HS-27A (cell line): ENCODE measurements at places on chromosomes 12 and 14.

GRCh38 chr14:37844614-37845013 lies 249.2 kb downstream of the TTC6 start:
- DNase-seq = no peak

DNA sequence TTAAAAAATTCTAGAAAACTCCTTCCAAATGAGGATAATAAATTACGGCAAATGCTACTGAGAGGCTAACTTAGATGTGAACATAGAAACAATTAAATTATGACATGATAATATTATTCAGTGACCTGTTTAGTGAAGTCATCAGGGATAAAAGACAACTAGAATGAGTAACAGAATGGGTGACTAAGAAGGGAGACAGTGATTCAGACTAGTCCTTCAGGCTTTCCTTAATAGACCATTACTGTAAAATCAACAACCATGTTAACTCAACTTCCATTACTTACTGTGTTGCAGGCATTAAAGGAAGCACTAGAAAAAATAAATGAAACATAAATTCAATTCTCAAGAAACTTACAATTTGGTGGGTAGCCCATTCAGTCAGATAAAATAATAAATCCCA lies 543.9 kb upstream of the LRFN5 start:
- no peak for DNase-seq

GRCh38 chr12:121246893-121247557 lies 37.1 kb downstream of the P2RX4 start:
- no peak for DNase-seq

DNA sequence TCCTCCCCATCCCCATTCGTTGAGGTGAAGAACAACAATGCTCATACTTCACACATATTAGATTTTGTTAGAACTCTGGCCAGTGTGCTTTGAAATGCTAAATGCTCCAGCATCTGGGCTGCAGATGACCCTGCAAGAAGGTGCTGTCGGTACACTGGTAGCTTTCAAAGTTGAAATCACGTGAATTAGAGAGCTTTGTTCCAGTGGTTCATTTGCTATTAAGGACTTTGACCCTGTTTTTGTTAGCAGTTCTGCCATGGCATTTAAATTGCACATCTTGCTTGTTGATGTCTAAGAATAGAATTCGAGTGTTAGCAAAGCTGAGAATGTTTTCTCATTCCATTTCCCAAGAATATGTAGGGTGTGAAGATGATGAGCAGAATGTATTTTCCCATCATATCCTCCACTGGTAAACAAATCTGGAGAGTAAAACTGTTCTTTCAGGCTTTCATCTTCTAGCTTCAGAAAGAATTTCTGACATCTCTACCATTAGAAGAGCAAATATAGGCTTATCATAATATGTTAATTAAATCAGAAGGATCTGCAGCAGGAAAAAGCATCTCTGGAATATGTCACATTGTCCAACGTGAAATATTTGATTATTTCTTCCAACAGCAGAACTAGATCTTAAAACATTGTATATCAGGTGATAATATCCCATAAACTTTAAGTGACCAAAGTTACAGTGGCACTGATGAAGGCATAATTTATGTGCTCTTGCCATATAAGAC lies 98.8 kb upstream of the PDE3A start:
- no peak for DNase-seq

DNA sequence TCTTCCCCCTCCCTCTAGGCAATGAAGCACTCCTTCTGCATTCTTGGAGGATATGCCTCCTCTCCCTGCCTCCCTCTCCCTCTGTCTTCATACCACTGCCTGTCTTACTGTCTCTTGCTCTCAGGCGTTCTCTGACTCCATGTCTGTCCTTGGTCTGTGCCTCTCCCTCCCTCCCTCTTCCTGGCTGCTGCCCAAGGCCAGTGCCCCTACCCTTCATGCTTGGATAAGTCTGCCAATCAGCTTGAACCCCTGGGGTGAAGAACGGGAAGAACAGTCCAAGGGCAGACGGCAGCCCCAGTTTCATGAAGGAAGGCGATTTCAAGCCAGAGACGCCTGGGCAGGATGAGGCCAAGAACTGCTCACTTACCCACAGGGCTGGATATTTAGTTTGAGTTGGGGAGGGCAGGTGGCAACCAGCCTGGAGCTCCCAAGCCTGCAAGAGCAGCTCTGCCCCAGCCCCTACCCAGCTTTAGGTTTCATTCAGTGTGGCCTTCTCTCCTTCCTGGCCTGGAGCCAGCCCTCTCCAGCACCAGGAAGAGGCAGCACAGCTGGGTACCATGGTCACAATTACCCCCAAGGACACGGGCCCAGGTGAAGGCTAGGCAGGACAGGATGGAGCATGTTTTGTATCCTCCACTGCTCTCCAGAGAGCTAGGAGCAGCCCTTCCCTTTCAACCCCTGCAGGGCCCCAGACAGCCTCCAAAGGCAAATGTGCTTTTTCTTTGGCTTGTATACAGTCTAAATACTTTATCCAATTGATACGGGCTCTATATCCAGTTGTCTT lies 35.8 kb upstream of the LTBP2 start:
- no peak for DNase-seq

DNA sequence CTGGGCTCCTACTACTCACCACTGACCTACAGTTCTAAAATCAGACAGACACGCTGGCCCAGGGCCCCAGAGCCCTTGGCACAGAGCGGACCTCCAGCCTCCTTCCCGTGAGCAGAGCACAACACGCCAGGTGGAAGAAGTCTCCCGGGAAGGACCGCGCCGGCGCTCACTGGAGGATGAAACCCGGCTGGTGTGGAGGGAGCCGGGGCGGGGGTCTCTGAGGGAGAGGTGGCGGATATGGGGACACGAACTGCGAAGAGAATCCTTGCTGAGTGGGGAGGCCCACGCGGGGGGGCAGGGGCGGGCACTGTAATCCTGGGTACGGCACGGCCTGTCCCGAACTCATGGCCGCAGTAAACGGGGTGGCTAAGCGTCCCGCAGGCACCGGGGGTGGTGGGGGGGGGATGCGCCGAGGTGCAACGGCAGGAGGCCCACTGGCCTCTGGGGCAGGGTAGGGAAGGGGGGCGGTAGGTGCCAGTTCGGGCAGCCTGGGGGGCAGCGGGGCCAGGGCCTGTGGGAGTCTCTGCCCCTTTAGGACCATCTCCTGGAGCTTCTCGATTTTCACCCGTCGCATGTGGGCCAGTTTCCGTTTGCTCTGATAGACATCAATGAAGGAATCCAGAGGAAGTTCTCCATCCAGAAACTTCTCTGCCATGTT lies 28.8 kb downstream of the VPS37B start:
- DNase-seq = no peak

GRCh38 chr12:95574799-95575452 lies 23.6 kb upstream of the USP44 start:
- DNase-seq = peak; percentile 31

DNA sequence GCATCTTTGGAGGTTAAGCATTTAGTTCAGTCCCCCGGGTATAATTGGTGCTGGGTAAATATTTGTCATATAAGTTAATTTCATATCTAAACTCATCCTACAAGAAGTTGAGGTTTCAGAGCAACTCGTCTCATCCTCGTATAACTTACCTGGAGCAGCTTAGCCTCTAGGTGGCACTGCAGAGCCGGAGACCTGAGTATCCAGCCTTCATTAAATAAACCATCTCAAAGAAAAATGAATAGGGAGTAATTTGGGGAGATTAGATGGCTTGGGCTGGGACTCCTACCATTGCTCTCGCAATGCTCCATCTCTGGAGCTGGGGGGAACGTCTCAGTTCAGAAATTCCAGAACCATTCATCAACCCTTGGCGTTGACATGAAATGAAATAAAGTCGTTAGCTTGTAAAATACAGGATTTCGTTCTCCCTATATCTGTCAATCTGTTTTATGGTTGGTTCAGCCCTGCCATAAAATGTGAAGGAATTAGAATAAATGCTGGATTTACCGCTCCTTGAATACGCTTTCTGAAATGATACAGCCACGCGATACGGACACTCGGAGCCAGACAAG lies 122.9 kb upstream of the TMEM132D start:
- DNase-seq = no peak

- no peak for DNase-seq
Measured at GRCh38 chr12:120079411-120080400, 36.8 kb downstream of the RAB35 start.

DNA sequence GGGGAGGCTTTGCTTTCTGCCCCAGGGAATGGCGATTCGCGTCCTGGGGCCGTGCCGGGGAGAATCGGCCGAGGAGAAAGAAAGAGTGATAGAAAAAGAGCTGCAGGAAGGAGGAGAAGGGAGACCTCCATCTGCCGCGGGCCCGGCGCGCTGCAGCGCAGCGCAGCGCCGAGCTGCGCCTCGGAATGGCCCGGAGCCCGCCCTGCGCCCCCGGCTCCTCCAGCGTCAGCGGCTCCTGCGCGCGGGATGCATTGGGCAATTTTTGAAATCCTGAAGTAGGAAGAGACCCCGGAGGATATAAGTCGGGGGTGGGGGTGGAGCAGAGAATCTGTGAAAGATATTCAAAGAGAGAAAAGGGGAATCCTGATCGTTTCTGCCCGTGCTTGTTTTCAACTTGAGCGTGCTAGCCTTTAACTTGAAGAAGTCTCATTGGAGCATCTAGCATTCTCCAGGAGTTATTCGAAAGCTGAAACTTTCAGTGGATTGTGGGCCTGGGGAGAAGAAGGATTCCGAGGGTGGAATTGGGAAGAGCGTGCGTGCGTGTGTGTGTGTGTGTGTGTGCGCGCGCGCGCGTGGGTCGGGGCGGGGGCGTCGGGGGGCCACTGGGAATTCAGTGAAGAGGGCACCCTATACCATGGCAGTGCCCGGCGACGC lies 441 bp downstream of the PDE3A start:
- no peak for DNase-seq

DNA sequence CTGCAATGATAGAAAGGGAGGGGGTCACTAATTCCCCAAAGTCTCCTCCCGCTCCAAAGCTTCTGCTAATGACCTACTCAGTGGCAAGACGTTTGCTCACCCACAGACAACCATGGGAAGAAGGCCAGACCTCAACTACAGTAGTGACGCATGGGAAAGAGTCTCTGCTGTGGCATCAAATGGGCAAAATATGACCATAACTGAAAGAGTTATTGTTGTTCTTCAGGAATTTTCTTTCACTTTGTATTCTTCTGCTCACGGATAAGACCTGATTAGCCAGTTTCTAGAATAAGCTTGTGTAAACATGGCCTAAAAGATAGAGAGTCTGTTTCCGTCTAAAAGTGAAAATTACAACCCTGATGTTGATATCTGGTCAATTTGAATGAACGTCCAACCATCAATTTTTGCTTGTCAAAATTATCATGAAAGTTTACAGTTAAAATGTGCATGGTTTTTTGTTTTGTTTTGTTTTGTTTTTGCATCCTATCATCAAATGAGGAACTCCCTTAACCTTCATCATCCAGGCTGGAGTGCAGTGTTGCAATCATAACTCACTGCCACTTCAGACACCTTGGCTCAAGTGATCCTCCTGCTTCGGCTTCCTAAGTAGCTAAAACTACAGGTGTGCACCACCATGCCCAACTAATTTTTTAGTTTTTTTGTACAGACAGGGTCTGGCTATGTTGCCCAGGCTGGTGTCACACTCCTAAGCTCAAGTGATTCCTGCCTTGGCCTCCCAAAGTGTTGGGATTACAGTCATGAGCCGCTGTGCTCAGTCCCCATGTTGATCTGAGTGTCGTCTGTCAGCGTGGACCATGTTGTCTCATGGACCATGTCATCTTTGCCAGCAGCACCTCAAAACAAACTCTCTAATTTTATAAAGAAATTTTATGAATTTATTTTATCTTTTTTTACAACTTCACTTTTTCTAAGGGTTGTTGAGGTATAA lies 7.0 kb downstream of the KRT6B start:
- no peak for DNase-seq

DNA sequence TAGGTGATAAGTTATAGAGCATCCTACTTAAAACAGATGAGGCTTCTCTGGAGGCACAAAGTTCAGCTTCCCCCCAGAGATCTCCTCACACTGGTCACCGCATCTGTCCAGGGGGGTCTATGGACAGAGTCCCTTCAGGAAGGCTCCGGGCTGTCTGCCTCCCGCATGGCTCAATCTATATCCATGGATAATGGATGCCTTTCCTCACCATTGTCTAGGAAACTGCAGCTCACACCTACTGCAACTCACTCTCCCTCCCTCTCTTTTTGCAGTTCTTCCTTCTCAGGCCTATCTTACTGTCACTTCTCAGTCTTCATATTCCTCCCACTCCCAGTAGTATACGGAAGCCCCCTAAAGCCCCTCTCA lies 100.6 kb upstream of the BCL2L14 start:
- DNase-seq = no peak

- DNase-seq = no peak
Measured at GRCh38 chr14:103216857-103217256, 93.6 kb downstream of the TNFAIP2 start.

GRCh38 chr12:40733871-40734270 lies 41.6 kb downstream of the CNTN1 start:
- DNase-seq = no peak

GRCh38 chr12:4443616-4444015 lies 2.0 kb downstream of the FGF6 start:
- no peak for DNase-seq

DNA sequence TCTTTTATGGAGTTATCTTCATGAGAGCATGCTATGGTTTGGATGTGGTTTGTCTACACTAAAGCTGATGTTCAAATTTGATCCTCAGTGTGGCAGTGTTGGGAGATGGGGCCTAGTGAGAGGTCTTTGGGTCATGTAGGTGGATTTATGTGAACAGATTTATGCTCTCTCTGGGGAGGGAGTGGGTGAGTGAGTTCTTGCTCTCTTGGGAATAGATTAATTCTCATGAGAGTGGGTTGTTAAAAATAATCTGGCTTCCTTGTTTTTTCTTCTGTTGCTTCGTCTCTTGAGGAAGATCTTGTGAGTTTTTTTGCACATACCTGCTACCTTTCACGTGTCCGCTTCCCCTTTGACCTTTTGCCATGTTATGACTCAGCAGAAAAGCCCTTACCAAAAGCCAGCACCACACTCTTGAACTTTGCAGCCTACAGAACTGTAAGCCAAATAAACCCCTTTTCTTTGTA lies 20.5 kb downstream of the DERA start:
- no peak for DNase-seq

GRCh38 chr12:80857311-80857710 lies 80.4 kb downstream of the LIN7A start:
- DNase-seq = no peak

- no peak for DNase-seq
Measured at GRCh38 chr14:103445806-103446205, 60.6 kb downstream of the MARK3 start.

GRCh38 chr14:102248121-102248520 lies 56.8 kb downstream of the MOK start:
- no peak for DNase-seq

DNA sequence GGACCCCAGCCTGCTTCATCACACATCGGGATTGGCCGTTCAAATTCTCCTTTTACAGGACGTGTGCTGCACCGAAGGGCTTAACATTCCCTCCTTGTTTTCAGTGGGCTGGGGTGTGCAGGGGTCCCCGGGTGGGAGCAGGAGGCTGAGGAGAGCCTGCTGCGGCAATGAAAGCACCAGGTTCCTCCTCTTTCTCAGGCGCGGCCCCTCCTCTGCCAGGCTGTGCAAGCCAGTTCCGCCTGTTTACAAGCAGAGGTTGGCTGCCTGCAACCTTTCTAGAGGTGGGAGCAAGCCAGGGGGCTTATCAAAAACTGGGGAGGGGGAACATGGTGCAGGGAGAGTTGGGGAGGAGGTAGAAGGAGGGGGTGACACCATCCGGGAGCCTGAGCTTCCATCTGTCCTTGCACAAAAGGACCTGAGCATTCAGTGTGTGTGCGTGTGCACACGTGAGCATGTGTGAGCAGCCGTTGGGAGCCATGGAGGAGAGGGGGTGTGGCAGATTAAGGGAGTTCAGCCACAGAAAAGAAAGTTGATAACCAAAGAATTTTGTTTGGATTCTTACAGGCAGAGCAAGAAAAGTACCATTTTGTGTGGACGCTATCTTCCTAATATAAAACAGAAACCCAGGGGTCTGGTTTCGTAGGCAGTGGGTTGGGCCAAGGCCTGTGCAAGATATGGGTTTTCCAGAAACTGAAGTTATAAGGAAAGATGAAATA lies 108.8 kb upstream of the RFLNA start:
- no peak for DNase-seq
